SK-N-DZ (cell line): ENCODE measurements at places on chromosomes 1 and 21.

- peak; percentile 41 for DNase-seq
Measured at GRCh38 chr1:210264496-210265380, 32.1 kb downstream of the SERTAD4 start.

DNA sequence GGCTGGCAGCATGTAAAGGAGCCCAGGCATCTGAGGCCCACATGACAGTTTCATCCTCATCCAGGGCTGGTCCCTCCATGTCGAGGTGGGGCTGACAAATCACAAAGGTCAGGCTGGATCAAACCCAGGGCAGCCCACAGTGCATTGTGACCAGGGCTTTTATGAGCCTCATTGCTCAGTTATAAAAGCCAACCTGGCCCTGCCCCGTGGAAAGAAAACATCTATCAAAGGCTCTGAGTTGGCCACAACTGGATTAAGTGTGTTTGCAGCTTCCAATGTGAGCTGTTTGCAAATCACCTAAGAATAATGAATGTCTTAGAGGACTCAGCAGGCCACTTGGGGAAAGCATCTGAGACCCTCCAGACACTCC, 45.4 kb downstream of the GRHL3 start:
- no peak for DNase-seq

DNA sequence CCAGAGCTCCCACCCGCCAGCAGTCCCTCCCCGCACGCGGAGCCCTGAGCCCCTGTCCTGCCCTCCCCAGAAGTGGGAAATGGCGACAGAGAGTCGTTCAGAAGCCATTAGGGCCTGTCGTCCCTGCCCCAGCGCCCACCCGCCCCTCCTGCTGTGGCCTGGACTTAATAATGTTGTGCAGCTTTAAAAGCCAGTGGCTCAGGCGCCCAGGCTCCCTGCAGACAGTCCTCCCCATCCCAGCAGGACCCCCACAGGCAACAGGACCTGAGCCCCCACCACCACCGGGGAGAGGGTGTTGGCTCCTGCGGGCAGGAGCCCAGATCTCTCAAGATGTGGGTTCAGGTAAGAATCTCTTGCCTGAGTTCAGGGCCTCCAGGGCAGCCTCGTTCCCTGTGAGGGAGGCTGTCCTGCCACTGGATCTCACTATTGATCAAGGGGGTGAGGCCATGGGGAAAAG, 125.3 kb upstream of the RUNX3 start:
- DNase-seq: no peak

- no peak for DNase-seq
Measured at GRCh38 chr1:27301052-27301422, 20.9 kb upstream of the TMEM222 start.

DNA sequence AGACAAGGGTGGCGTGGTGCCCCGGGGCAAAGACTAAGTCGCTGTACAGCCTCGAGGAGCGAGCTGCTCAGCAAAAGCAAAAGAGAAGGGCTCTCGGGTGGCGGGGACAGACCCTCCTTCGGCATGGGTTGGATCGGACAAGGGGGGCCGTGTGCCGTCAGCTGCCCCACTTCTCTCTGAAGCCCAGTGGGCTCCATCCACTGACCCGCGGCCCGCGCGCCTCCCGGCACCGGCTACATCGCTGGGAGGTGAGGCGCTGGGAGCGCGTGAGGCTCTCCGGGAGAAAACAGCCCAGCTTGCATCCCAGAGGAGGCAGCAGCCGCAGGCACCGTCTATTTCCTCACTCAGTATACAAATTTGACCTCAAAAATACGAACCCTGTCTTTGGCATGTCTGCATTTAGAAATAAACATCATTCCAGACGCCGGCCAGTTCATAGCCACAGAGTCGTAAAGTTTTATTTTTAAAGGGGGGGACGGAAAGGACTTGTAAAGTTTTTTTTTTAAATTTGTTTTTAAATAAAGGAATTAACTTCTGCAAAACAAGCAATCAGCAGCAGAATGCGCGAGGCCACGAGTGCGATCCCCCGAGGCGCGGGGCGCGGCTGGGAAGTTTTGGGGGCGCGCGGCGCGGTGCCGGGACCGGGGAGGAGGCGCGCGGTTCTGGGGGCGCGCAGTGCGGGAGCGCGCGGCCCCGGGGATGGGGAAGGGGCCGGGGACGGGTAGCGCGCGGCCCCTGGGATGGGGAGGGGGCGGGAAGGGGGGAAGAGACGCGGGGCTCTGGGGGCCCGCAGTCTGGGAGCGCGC, 689 bp upstream of the GPR137B start:
- no peak for DNase-seq

DNA sequence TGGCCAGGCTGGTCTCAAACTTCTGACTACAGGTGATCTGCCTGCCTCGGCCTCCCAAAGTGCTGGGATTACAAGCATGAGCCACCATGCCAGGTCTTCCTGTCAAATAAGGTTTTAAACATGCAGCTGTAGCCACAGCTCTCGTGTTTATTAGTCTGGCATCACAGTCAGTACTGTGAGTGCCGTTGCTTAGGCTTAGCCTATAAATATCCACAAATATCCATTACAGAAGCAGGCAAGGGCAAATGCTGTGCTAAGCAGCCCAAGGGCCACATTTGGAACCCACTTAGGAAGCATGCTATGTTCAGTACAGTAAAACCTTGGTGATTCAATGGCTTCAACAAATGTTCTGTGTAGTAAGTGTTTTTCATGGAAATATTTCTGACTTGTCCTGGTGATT, 75.9 kb downstream of the KIF1B start:
- no peak for DNase-seq

GRCh38 chr1:116203920-116204319, 92.7 kb downstream of the MAB21L3 start:
- no peak for DNase-seq

- no peak for DNase-seq
Measured at GRCh38 chr1:225926551-225927113, 2.6 kb upstream of the PYCR2 start.

DNA sequence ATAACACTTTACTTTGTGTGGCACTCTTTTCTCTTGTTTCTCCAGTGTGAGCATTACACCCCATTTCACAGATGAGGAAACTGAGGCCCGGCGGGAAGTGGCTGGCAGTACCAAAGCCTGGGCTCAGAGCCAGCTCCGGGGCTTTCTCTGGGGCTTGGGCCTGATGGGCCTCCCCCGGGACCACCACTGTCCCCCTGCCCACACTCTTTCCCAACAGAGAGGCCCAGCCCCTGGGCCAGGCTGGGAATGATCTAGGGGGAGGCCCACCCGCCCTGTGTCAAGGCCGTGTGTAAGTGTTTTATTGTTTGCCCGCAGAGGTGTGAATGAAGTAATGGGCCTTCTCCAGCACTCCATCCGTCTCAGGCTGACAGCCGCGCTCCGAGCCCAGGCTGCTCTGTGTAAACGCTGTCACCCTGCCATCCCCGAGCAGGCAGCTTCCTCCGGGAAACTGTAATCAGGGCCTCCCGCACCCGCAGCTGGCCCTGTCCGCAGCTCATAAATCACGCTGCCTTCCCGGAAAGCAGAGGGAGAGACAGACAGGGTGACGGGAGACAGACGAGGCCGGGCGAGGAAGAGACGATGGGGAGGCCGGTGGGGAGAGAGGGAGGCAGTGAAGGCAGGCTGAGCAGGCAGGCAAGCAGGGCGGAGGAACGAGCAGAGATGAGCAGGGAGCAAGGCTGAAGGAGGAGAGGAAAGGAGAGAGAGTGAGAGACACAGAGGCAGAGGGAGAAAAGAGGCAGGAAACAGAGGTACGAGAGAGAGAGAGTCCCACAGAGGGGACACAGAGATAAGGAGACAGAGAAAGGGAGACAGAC, 109.7 kb upstream of the ZBTB40 start:
- DNase-seq: peak; percentile 77

DNA sequence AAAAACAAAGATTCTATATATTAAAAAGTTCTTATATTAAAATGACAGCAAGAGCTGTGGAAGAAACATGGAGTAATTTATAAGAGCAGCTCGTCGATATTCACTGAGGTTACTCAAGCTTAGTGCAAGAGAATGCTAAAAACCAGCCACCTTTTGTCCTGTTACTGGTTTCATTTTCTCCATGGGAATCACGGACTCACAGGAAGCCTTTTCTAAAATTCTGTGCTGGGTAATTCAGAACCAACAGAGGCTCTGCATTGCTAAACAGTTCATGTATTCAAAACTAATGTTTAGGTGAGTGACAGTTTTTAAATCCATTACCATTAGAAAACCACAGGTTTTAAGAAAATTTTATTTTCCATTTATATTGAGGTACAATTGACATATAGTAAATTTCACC, 147.8 kb upstream of the MAP1LC3C start:
- no peak for DNase-seq

- DNase-seq: peak; percentile 23
Measured at GRCh38 chr1:54069791-54070170, 16.4 kb downstream of the TCEANC2 start.

- no peak for DNase-seq
Measured at GRCh38 chr1:85864727-85865126, 156.5 kb upstream of the ZNHIT6 start.

DNA sequence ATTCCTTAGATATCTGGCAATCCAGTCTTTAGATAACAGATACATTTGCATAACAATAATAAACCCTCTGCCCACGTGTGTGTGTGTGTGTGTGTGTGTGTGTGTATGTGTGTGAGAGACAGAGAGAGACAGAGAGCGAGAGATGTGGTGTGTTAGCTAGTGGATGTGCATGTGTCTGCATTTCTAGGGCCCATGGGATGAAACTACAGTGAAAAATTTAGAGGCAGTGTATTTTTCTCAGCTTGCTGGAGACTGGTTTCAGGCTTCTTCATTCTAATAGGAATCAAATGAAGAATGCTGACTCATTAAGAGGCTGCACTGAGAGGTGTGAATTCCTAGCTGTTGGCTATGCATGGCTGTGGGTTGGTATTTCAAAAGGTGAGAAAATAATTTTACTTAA, 303.2 kb downstream of the LMX1A start:
- no peak for DNase-seq

DNA sequence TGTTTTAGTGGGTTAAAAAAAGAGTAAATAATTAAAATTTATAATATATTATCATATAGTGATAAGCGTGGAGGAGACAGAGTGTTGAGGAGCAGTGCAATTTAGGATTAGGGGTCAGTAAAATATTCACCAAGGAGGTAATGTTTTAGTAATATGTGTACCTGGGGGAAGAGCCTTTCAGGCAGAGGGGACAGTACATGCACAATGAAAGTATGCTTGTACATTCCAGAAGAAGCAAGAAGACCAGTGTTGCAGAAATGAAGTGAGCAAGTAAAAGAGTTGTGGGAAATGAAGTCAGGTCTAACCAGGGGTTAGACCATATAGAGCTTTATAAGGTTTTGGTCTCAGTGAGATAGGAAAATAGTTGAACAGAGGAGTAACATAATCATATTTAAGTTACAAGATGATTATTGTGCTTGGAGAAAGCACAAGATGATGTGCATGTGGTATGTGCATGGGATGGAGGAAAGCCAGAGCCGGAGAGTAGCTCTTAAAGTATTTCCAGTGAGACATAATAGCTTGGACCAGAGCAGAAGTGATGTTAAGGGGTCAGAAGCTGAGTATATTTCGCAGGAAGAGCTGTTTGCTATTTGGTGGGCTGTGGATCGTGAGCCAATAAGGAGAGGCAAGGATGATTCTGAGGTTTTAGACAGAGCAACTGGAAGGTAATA, 44.8 kb downstream of the SNX7 start:
- DNase-seq: no peak

GRCh38 chr1:209015092-209015491, 568.4 kb upstream of the CAMK1G start:
- DNase-seq: no peak

DNA sequence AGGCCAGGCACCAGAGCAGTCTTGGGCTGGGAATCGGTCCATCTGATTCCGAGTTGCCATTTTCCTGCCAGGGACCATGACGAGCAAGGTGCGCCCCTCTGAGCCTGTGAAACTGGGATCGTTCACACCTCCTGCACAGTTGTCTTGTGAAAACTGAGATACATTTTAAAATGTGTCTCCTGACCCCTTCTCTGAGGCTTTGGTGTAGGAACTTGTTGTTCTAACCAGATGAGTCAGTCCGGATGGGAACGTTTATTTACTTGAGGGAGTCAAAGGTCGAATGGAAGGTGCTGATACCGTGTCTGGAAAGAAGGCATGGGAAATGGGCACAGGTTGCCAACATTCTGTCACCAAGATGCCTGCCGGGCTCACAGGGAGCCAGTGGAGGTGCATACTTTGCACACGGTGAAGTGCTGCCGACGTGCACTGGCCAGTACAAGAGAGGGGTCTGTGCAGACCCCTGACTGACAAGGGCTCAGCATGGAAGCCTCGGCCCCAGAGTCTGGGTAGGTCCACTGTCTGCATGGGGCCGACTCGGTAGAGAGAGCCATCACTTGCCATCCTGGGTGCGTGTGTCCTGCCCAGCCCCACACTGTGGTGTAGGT, 7.4 kb upstream of the KCNN3 start:
- no peak for DNase-seq

DNA sequence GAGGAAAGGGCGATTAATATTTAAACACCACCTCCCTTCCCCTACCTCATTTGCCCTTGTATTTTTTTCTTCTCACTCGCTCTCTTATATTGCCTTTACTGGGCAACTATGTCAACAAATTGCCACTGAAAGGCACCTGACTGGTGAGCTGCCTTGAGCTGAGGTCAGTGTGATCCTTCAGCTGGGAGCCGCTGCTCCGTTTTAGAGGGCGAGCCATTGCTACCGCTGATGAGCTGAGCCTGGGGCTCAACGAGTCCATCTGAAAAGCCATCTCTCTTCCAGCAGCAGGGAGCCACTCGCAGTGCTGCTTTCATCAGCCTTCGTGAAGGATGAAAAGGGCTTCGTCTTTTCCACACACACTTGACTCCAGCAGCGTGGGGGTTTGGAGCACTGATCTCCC, 108.0 kb upstream of the KIF26B start:
- no peak for DNase-seq

DNA sequence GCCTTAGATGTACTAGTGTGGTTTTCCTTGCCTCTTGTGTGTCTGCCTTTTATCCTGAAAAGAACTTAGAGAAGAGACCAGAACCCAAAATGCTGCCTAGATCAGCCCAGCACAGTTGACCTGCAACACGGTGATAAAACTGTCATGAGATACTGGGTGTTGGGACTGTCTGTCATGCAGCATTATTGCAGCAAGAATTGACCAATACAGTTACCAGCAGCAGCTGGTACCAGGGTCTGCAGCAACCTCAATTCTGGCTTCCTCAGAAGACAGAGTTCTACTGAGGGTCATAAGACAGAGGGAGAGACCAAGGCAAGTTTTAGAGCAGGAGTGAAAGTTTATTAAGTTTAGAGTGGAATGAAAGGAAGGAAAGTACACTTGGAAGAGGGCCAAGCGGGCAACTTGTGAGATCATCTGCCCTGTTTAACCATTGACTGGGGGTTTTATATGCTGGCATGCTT, 182.0 kb downstream of the DYRK1A start:
- no peak for DNase-seq

GRCh38 chr1:42183210-42183956, 18.8 kb upstream of the GUCA2A start:
- DNase-seq: no peak

DNA sequence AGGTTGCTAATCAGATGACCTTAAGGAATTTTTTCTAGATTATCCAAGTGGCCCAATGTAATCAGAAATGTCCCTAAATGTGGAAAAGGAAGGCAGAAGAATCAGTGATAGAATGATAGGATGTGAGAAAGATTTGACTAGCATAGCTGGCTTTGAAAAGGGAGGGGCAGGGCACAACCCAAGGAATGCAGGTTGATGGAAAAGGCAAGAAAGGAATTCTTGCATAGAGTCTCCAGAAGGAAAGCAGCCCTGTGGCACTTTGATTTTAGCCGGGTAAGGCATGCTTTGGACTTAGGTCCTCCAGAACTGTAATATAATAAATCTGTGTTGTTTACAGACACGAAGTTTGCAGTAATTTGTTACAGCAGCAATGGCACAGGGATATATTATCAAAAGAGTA, 375.7 kb upstream of the B3GALT2 start:
- no peak for DNase-seq
